ENCODE measurements at places on chromosomes 3 and 15.
A peak's percentile ranks its signal among the peaks of the same experiment; 100 is the strongest.

DNA sequence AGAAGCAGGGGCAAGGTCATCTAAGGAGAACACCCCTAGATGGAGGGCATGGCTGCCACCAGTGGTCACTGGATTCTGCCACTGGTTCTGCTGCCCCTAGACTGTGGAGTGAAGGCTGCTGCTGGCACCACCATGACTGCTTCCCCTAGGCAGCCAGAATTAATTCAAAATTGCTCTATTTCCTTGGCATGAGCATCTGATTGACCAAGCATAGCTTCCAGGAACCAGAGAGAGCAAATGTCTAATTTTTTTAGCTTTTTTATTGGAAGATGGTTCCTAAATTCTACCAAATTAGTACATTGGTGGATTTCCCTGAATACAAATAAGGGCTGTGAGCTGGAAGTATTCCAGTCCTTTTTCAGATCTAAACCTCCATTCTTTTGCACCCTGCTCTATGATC is 270.2 kb upstream of the GBE1 start:
- DNase-seq = no peak

DNA sequence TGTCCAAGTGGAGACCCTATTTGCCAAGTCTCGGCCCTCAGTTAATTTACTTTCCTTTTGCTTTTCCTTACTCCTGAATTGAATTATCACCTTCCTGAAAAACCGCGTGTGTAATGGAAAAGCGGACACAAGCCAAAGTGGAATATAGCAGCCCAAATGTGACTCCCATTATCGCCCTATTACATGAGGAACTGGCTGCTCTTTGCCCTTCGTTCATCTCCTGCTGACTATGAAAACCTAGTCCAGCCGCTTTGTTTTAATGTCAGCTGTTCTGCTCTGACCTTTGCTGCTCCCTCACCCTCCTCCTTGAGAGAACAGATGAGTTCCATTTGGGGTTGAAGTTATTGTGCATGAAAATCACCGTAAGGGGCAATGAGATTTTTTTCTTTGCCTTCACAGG is 632.7 kb upstream of the SUCLG2 start:
- no peak for DNase-seq

GRCh38 chr3:126914226-126914625 is 68.7 kb upstream of the PLXNA1 start:
- no peak for DNase-seq

DNA sequence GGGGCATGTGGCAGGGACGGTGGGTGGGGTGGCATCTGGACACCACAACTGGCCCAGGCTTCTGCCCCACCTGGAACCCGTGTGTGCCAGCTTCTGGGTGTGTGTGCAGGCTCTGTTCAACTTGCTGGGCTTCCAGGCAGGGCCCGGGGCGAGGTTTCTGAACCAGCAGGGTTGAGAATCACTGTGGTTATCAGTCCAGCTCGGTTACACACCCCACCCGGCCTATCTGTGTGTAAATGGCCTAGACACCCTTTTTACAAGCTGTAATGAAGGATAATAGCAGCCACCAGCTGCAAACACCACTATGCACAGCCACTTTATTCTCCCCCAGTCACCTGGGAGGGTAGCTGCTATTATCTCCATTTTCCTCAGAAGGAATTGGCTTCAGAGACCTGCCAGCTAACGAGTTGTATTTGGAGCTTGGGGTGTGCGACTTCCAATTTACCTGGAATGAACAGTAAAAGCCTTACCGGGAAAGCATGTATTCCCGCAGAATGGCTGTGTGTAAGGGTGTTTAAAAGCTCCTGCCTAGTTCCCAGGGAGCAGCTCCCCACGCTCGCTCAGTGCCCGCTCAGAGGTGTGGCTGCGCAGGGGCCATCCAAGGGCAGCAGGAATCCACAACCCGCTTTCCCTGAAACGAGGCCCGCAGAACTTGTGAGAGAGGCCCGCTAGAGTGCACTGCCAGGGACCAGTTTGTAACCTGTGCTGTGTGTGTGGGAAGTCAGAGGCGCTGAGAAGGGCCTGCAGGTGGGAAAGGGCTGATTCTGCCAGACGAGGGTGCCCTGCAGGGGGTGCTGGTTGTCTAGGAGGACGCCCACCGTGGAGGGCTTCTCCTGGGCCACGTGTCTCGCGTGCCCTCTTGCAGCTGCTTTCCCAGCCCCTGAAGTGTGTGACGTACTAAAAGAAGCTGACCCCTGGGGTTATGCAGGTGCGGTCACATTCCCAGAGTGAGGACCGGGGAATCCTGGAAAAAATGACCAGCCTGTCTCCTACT is 83.5 kb downstream of the C3orf70 start:
- no peak for DNase-seq

DNA sequence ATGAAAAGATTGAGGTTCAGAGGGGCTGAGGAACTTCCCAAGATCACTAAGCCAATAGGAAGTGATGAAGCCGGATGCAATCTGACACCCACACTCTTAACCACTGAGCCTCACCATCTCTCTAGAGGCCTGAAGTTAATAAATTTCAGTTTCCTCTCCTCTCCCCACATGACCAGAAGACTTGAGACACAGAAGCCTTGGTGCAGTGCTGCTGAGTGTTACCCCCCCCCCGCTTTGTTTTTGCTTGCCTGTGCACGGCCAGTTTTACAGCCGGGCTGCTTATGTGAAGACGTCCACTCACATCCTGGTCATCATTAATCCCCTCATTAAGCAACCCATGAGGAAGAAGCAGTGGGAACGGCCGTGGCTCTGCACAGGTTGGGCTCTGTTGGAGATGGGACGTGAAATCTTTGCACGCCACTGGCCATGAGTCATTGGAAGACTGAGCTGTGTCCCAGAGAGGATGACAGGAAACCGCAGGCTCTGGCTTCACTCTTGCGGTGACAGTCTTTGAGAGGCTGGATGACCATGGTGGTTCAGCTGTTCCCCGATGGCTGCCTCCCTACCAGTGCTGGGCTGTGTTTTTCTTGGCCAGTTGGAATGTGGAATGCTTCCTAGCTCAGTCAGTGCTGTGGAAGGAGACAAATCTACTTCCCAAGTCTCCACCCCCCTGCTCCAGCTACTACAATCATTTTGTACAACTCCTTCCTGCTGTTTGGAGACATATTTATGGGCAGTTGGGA is 232.6 kb upstream of the LRTM1 start:
- peak; percentile 99 for DNase-seq

GRCh38 chr3:9957214-9957613 is 5.0 kb upstream of the PRRT3 start:
- DNase-seq = no peak

DNA sequence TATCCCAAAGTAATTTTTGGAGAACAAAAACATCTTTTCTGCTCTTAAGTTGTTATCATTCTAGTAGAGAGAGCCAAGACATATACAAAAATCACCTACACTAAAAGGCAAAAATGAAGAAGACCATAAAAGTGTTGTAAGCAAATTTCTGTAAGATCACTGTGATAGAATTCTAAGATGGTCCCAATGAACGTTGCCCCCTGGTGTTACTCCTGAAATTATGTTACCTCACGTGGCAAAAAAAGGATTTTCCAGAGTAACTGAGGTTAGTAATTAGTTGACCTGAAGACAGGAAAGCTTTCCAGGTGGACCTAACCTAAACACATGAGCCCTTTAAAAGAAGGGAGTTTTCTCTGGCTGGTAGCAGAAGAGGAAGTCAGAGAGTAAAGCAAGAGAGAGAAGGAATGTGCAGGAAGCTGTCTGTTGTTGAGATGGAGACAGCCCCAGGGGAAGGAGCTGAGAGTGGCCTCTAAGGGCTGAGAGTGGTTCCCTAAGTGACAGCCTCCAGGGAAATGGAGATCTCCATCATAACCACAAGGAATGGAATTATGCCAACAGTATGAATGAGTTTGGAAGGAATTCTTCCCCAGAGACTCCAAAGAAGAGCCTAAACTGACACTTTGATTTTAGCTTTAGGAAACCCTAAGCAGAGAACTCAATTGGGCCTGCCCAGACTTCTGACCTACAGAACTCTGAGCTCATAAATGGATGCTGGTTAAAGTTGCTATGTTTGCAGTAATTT is 205.9 kb downstream of the CD47 start:
- peak; percentile 57 for DNase-seq

GRCh38 chr15:98525661-98526001 is 122.7 kb upstream of the IGF1R start:
- no peak for DNase-seq

DNA sequence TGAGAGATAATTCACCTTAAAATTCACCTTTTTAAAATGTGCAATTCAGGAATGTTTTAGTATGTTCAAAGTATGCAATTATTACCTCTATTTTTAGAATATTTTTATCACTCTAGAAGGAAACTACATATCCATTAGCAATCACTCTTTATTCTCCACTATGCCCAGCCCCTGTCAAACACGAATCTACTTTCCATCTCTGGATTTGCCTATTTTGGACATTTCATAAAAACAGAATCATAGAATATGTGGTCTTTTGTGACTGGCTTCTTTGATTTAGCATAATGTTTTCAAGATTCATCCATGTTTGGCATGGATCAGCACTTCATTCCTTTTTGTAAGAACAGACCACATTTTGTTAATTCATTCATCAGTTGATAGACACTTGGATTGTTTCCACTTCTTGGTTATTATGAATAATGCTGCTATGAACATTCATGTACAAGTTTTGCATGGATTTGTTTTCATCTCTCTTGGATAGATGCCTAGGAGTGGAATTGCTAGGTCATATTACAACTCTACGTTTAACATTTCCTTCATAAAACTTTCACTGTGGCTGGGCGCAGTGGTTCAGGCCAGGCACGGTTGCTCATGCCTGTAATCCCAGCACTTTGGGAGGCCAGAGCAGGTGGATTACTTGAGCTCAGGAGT is 12.7 kb downstream of the HMCES start:
- DNase-seq = no peak

DNA sequence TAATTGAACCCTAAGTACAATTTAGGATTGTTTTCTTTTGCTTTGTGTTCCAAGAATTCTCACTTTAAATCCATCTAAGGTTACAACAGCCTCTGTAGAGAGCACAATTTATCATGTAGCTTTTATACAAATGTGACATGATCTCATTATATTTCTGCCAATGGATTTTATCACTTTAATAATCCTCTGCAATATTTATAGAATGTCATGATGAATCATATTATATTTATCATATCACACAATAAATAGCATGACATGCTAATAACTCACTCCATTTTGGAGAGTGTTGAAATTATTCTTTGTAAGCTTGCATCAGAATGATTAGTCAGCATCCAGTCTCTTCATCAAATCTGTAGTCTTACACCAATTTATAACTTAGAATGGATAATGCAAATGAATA is 280.6 kb upstream of the ZNF717 start:
- no peak for DNase-seq

Measured in AG04449 (cell line).